ENCODE measurements at places on chromosomes 2 and 18.

- no peak for DNase-seq
These were observed 347.5 kb upstream of the CELF4 start for GRCh38 chr18:37913051-37913450.

GRCh38 chr18:58859907-58860306 is 4.8 kb upstream of the ZNF532 start:
- no peak for DNase-seq

GRCh38 chr2:132253496-132254305 is 91.9 kb upstream of the ANKRD30BL start:
- DNase-seq: no peak

DNA sequence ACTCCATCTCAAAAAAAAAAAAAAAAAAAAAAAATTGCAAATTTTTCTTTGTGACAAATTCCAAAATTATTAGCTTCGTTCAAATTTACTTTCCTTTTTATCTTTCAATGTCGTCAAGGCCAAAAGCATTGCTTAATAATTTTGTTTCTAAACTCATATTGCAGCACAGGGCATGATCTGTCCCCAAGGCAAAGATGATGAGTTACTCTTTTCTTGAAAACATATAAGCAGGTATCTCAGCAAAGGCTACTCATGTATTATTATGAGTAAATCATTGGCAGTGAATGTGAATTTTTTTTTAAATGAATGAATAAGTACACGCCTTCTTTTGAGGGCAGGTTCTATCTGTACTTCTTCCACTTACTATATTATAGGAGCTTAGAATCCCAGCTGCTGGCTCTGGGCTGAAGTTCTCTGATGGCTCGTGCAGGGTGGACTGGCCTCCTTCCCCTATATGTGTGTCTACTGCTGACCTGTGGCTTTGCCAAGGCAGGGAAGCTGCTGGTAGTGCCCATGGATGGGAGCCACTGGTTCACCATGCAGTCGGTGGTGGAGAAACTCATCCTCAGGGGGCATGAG is at the start of gene UGT1A7:
UGT1A7 (plus strand) TSS at position 381 of the 579 bp plus-strand sequence; CDS start at position 418, 37 bp downstream.
- no peak for DNase-seq

- no peak for DNase-seq
These were observed 21.3 kb upstream of the SPP2 start for GRCh38 chr2:234029150-234029733.

DNA sequence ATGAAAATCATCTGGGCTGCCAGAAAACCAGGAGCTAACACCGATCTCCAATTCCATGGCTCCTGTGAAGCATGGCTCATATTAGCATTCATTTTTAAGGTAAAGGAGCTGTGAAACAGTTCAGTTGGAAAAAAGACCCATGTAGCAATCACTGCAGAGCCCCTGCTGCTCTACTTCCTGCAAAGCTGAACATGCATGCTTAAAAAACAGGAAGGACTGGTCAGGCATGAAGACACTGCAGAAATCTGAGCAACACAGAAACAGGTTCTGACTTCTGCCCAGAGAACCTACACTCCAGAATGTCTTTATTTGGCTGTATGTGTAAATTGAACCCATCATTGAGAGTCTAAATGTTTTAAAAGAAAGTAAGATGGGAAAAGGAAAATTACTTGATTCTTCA is 950.6 kb downstream of the DCDC2C start:
- DNase-seq: no peak

DNA sequence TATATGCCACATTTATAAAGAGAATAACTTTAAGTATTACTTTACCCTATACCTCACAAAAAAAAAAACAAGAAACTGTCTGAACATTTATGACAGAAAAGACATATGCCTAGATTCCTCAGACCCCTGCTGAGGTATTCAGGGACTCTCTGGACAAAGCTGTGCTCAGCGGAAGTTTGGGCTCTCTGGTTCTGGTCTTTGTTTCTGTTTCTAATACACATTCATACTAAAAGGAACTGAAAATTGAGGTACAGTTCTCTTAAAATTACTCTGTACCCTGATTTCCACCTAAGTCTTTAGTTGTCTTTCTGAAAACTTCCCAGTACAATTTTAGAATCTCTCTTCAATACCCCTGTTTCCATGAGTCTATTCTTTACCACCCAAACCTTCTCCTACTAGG is 160.3 kb downstream of the IKZF2 start:
- DNase-seq: no peak

- DNase-seq: no peak
These were observed 107.9 kb upstream of the PARD3B start for GRCh38 chr2:204437408-204437807.

DNA sequence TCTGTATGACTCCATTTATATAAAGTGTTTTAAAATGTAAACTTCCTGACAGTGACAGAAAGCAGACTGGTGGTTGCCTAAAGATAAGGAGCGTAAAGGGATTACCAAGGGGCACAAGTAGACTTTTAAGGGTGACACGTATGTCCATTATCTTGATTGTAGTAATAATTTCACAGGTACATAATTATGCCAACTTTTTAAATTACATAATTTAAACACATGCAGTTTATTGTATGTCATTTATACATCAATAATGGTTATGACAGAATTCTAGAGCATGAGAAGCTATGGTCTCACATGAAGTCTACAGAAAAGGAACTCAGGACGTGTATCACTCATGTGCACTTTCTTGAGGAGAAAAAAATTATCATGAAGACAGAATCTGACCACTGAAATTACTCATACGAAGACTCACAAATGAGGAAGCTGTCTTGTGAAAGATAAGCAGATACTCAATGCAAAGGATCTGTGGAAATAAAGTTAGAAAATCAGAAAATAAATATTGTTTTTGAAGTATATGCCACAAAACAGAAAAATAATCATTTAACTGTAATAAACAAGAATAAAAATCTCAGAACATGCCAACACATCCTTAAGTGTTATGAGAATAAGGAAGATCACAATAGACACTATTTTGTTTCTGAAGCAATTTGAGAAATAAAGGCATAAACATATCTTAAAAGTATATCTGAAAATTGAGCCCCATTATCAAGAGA is 84.4 kb downstream of the TMEM131 start:
- DNase-seq: no peak

DNA sequence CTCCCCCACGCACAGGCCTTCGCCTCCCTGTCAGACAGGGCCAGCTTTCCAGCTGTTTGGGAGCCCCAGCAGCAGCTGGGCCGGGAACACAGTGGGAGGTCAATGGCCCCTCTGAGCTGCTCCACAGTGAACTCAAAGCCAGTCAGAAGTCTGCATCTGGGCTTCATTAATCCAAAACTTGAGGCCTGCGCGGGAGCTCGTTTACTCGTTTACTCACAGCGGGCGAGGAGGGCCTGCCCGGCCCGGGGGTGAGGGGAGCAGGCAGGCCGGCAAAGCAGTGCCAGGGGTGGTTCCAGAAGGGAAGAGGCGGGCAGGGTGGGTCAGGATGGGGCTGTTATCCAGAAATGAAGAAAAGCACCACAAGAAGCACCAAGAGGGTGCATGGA is 36.8 kb upstream of the SEMA4C start:
- DNase-seq: no peak

DNA sequence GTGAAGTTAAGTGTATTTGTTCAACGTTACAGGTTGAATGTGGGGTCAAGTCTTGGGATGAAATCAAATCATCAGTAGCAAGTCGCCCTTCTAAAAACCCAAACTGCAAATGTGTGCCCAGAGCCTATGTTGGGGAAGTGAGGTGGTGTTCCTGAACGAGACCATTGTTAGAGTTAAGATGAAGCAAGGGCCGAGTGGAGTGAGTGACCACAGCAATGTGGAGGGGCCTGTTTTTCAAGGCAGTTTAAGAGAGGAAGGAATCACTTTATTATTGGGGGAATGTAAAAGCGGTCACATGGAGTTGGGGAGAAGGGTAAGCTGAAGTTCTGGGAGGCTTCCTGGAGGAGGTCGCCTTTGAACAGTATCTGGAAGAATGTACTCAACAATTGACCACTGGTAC is 68.5 kb downstream of the MYCN start:
- DNase-seq: no peak

- DNase-seq: no peak
These were observed 69.3 kb downstream of the LBH start for GRCh38 chr2:30300456-30301221.

- no peak for DNase-seq
These were observed 851.8 kb upstream of the CRIM1 start for GRCh38 chr2:35503738-35504199.

GRCh38 chr2:105625632-105626031 is 119.1 kb upstream of the NCK2 start:
- DNase-seq: no peak

GRCh38 chr2:2754940-2755339 is 423.9 kb upstream of the MYT1L start:
- no peak for DNase-seq

- no peak for DNase-seq
These were observed 209.1 kb upstream of the KCNJ3 start for GRCh38 chr2:154489266-154489858.

GRCh38 chr18:57205641-57206040 is 58.8 kb downstream of the BOD1L2 start:
- no peak for DNase-seq

GRCh38 chr2:236628256-236628901 is 58.8 kb downstream of the ACKR3 start:
- no peak for DNase-seq

- DNase-seq: no peak
These were observed 46.5 kb downstream of the NCK2 start for GRCh38 chr2:105791229-105791628.

DNA sequence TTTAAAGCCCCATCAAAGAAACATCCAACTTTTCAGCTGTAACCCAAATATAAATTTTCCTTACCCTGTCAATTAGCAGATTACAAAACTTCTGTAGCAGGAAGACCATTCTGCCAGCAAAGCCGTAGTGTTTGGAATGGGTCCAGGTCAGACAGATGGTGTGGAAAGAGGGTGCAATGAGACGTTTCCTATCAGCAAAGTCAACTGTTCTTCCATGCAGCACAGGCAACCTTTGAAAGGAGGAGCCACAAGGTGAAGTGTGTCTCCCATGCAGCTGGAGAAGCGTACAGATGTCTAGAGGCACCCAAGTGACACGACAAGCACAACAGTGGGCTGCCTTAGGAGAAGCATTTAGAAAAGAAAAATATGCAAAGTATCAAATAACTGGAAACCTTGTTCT is 83.7 kb downstream of the SP3 start:
- DNase-seq: no peak

DNA sequence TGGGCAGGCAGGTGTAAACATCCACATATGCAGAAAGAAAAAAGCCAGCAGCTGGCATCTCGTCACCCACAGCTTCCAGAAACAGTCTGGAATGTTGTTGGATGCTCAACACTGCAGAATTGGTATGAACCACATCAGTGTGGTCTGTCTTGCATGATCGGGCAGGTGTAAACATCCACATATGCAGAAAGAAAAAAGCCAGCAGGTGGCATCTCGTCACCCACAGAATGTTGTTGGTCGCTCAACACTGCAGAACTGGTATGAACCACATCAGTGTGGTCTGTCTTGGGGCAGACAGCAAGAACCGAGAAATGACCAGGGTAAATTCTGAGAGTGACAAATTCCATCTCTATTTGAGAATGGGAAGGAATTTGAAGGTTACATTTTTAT is 39.6 kb downstream of the DOCK10 start:
- peak; percentile 41 for DNase-seq

- no peak for DNase-seq
These were observed 126.4 kb downstream of the TXNL1 start for GRCh38 chr18:56511996-56512395.

DNA sequence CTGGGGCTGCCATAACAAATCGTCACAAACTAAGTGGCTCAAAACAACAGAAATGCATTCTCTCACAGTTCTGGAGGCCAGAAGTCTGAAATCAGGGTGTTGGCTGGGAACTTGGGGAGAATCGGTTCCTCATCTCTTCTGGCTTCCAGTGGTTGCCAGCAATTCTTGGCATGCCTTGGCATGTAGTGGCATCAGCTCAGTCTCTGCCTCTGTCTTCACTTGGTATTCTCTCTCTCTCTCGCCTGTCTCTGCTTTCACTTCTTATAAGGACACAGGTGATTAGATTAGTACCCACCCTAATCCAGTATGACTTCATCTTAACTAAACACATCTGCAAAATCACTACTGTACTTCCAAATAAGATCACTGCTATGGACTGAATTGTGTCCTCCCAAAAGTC is 695.4 kb upstream of the ID2 start:
- no peak for DNase-seq

GRCh38 chr18:12376034-12376753 is 833 bp downstream of the AFG3L2 start:
- DNase-seq: peak; percentile 31

- peak; percentile 75 for DNase-seq
These were observed 195.2 kb downstream of the FBXO15 start for GRCh38 chr18:73952296-73952946.

GRCh38 chr18:79898952-79899608 is 52.4 kb downstream of the SLC66A2 start:
- no peak for DNase-seq

- no peak for DNase-seq
These were observed 597.2 kb downstream of the DCDC2C start for GRCh38 chr2:4300616-4301015.

GRCh38 chr2:9772999-9773902 is 70.0 kb upstream of the TAF1B start:
- DNase-seq: no peak

GRCh38 chr2:183383854-183384253 is 259.6 kb downstream of the NUP35 start:
- DNase-seq: no peak

DNA sequence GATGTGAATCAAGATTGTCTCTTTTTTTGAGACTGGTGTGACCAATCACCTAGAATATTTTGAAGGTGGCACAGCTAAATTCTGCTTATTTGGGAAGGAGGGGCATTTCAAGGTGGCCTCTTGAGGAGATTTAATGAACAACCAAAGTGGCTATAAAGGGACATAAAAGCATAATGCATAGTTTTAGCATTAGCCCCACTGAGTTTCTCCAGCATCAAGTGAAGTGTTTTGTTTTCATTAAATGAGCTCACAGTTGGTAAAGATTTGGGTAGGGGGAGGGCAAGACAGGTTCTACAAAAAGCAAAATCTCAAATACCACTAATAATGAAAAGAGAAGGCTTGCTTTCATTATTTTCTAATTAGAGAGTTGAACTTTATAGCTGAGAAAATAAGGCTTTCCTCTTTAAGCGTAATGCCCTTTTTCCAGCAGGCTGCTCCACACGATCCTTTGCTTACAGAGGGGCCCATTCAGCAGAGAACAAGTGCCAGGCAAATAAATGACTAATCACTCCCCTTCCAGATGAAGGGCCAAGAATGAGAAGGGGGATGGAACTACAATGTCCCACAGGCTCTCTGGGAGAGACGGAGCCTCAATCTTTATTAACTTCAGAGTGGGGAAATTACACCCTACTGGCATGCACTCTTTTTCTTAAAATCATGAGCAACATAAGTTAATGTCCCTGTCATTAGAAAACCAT is 35.9 kb downstream of the LHCGR start:
- DNase-seq: no peak

- DNase-seq: no peak
These were observed 145.5 kb upstream of the PELI1 start for GRCh38 chr2:64289737-64290136.

Measured in SW480 (cell line).